ENCODE measurements at places on chromosomes 13 and 19. TPM values are rescaled to one million over a fixed set of nuclear protein-coding genes. Genes with fewer than 3 reads are reported as not detected.

DNA sequence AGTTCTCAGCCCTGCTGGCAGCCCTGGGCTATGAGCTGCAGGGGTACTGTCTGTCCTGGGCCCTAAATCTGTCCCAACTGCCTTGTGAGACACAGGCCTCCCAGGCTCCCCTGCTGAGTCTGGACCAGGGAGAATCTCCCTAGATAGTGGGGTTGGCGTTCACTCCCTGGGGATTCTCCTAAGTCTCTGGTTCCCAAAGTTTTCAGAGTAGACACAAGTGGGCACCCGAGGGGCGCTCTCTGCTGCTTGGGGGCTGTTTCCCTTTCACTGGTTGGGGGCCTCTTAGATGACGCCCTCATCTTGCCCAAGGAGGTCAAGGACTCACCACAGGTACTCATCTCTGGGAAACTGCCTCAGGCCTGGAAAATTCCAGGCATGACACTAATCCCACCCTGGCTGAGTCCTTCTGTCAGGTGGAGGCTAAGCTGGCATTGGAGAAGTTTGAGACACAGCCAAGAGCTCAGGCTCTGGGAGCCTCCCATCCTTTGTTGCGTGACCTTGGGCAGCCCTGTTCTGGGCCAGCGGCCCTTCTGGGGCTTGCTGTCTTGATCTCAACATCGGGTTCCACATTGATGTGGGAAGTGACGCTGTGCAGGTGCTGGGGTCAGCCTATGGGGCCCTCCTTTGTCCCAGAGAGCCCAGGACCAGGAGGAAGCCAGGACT is 3.9 kb downstream of the RPL18A start:
- no peak for DNase-seq

Gene RNF225
- not detected for total RNA-seq

GRCh38 chr19:3673506-3674439 is 26.5 kb downstream of the PIP5K1C start:
- no peak for DNase-seq

DNA sequence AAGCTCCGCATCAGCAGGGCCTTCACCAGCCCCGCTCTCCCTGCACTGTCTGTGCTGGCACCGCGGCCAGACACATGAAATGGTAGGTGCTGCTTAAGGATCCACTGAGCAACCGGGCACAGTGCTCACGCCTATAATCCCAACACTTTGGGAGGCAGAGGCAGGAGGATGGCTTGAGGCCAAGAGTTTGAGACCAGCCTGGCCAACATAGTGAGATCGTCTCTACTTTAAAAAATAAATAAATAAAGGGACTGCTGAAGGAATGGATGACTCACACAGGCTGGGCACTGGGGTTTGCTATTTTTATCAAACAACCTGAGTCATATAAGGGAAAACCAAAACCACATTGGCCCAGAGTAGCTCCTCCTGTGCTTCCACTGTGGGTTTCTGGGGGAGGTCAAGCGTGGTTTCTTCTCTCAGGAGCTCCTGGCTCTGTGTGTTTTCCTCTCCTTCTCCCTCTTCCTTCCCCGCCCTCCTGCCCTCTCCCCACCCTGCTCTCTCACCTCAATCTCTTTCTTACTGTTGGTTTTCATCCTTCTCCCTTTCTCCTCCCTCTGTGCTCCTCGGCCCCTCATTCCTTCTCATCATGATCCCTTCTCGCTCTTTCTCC is 21.3 kb downstream of the VRK3 start:
- DNase-seq = peak; percentile 94

- DNase-seq = peak; percentile 8
These were observed 2.0 kb upstream of the RCBTB1 start for GRCh38 chr13:49587311-49587847.

Gene TNFSF9
- 12.0 TPM for total RNA-seq

Gene RUVBL2
- total RNA-seq = 590 TPM

DNA sequence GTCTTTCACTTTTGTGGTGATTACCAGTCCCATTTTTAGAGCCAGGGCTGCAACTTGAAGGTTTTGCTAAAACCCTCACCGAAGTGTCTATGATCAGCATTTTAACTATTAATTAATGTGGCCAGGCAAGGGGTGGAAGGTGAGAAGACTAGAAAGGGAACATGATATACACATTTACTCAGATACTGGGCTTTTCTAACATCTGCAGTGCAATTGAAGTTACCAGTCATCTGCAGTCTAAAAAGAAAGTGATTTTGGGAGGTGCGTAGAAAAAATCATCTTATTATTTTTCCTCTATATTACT is 481 bp downstream of the ALOX5AP start:
- DNase-seq = no peak

DNA sequence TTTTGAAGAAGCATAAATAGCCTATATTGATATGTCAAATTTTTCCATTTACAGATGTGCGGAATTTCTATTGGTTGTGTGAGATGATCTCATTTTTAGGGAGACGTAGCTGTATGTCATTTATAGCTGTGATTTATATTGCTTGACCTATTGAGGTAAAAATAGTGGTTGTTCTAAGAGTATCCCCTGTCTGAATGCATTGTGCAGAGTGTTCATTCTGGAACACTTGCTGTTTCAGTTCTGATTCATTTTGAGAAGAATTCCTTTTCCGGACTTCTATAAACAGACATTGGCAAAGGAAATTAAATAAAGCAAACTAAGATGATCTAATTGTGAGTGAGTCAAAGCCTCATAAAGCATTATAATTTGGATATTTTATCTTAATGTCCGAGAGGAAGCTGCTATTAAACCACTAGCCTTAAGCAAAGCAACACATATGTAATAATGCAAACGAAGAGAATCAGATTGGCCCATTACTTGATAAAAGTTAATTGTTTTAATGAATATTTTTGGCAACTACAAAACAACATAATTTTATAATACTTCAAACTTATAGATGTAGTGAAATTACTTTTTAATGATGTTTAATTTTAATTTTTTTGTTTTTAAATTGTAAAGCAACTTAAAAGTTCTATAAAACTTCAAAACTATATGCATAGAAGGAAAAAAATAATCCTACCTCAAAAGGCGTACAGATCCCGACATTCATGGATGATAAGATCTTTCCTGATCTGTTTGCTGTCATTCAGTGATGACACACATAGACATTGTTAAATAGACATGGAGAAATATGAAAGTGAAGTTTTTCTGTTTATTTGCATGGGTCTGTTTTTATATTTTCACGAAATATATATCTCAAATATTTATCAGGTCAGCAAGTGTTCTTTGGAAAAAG is 942.6 kb upstream of the SLC10A2 start:
- DNase-seq = no peak

DNA sequence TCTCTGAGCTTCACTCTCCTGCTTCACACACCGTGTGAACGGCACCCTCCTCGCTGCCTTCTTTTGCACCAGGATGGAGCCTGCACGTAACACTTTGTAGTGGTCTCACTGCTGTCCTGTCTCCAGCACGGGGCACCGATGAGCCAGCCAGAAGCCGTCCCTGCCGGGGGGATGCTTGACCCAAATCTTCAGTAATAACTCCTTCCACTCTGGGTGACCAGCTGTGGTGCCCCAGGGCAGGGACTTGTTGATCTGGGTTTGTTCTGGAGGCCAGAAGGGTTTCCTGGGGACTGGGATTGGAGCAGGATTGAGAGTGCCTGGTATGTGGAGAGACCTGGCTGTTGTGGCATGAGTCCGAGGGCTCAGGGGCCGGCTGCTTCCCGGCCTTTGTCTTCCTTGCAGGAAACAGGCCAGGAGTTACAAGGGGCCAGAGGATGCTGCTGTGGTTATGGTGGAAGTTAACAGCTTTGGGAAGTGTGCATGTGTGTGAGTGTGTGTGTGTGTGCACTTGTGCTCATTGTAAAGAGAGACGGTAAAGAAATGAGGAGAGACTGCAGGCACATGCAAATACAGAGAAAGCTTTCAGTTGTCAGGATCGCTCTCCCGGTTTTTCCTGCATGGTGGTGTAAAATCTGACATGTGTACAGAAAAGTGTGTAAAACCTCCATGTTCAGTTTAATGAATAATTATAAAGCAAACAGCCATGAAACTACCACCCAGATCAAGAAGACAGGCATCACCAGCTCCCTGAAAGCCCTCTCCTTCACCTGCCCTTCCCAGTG is 18.9 kb downstream of the PAK4 start:
- no peak for DNase-seq

DNA sequence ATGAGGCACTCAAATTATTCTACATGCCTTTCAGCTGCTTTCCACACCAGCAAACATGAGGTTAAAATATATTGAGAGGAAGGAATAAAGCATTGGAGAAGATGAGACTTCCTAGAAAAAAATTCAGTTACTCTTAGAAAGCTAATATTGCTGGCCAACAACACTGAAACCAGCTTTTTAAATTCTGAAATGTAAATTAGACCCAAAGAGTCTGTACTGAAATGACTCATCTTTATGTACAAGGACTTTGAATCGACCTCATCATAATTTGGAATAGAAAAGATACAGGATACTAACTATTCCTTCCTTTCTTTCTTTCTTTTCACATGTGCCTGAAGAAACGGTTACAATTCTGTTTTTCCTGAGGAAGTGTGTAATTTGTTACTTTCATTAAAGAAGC is 6.5 kb upstream of the HSPH1 start:
- no peak for DNase-seq

GRCh38 chr13:39951301-39951700 is 295.8 kb downstream of the COG6 start:
- DNase-seq = no peak

Gene YJEFN3
- total RNA-seq = 2.7 TPM

GRCh38 chr19:19488875-19489690 is 26.3 kb downstream of the TSSK6 start:
- DNase-seq = peak; percentile 78

DNA sequence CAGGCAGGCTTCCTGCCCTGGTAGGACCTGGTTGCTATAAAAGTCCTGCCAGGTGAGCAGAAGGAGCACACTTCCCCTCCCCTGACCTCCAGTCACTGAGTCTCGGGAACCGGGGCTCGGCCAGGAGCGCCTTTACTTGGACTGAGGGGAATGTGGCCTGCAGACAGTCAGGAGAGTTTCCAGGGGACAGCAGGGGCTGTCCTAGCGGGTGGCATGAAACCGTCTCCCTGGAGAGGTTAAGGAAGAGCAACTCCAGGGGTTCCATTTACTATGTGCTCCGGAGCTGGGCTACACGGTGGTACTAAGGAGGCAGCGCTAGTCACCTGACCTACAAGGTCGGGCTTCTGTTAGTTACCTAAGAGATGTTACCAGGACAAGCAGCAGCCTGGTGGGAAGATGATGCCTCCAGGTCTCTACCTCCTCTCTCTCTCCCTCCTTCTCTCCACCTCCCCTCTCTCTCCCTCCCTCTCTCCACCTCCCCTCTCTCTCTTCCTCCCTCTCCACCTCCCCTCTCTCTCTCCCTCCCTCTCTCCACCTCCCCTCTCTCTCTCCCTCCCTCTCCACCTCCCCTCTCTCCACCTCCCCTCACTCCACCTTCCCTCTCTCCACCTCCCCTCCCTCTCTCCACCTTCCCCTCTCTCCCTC is 4.1 kb upstream of the CNOT3 start:
- DNase-seq = peak; percentile 72

DNA sequence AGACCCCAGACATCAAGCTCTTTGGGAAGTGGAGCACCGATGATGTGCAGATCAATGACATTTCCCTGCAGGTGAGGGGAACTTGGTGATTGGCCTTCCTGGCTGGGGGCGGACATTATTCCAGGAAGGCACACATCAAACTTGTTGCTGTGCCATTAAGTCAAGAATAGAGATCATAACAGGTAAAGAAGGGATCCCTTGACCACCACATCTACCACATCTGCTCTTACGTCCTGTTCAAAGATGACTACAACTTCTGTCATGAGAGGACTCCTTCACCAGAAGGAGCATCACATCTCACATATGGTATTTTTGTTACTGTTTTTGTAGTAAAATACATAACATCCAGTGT is 1.1 kb downstream of the RPS5 start:
- DNase-seq = no peak

DNA sequence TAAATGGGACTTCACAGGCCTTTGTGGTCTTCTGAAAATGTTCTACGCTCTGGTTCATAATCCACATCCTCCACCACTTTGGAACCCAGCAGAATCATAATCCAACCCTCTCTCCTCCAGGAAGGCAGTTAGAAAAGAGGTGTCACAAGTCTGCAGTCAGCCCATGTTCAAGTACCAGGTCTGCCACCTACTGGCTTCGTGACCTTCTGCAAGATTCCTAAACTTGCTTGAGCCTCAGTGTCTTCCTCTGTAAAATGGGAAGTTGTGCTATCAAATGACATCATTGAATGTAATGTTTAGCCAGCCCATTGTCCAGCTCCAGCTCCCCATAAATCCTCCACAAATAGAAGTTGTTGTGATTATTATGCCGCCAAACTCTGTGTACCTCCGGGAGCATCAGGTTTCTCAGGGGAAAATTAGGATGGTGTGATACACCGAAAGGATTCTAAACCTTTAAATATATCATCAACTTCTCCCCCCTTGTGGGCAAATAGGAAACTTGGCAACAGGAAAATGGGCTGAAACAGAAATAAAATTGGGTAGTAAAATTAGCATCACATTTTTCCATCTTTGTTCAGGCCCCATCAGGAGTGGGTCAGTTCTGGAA is 109.7 kb downstream of the NUFIP1 start:
- DNase-seq = peak; percentile 39

Gene NRTN
- total RNA-seq = 0.11 TPM

Gene ZNF181
- total RNA-seq = 12.6 TPM

DNA sequence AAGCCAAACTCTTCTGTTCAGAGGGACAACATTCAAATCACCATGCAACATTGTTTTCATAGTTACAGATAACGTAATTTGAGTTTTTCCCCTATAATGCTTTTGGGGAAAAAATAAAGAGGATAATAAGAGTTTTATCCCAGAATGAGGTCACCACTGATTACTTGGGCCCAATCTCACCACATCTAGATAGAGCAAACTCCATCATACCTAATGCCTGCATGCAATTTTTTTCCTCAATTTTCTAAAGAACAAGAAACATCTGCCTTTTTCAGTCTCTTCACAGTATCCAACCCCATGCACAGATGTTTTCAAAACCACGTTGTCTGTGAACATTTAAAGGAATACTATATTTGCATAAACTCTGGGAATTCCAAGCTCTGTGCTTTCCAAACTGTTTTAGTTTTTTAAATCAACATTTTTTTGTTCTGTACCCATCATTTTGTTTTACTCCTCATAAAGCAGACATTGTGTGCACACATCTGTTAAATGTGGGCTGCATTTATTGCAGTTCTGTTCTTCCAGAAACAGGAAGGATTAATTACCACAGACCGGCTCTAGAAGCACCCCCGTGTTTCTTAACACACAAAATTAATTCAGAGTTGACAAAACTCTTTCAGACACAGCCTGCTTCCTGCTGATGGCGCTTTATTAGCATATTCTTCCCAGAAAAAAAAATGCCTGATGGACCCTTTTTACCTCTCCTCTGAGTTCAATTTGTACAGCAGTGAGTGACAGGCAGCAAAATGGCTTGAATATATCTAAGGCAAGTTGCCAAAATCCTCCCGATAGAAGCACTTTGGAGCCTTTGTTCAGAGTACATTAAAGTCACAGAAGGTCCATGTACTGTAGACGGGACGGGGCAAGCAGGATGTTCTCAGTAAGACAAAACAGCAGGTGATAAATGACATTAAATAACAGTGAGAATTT is 1171.9 kb downstream of the EFNB2 start:
- no peak for DNase-seq

GRCh38 chr13:52003541-52003940 is 7.7 kb downstream of the ATP7B start:
- no peak for DNase-seq

Gene ETV2
- total RNA-seq = not detected
